Activated CD8-positive, alpha-beta memory T cell treated with anti-CD3 and anti-CD28 coated beads, Interleukin-2, amount 50 U/mL, for 48 hours (primary cell): ENCODE measurements at places on chromosomes 1 and 21.
A peak's percentile ranks its signal among the peaks of the same experiment; 100 is the strongest.

DNA sequence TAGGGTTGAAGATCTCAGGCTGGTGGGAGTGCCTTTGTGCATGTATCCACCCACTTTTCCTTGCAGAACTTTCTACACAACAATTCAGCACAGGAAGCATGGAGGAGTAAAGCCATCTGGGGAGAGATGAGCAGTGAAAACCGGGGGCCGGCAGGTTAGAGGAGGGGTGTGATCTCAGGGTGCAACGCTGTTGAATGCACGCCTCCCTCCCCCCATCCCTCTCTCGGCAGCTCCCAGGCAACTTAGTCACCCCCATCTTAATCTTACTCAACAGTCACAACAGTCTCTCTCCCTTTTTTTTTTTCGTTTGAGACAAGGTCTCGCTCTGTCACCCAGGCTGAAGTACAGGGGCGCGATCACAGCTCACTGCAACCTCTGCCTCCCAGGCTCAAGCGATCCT is 16.6 kb upstream of the ABCG1 start:
- no peak for DNase-seq

GRCh38 chr1:151790940-151791651 is 796 bp upstream of the TDRKH start:
- DNase-seq: peak; percentile 63

GRCh38 chr1:45526135-45526644 is 4.5 kb upstream of the PRDX1 start:
- no peak for DNase-seq

DNA sequence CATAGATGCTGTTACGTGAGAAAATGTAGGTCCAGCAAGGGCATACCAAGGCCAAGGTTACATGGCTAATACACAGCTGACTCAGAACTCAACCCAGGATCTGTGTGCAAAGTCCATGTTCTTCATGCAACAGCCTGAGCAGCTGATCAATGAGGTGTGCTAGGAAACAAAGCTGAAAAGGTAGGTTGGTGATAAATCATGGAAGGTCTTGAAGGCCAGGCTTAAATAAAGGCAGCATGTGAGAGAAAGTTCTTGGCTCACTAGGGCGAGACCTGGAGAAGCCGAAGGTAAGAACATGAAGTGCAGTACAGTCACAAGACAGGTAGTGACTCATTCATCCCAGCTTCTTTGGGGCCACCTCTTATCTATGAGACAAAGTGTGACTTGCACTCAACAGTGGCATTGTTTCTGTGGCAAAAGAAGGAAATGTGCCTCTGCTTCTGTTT is 33.4 kb downstream of the TLR5 start:
- no peak for DNase-seq

DNA sequence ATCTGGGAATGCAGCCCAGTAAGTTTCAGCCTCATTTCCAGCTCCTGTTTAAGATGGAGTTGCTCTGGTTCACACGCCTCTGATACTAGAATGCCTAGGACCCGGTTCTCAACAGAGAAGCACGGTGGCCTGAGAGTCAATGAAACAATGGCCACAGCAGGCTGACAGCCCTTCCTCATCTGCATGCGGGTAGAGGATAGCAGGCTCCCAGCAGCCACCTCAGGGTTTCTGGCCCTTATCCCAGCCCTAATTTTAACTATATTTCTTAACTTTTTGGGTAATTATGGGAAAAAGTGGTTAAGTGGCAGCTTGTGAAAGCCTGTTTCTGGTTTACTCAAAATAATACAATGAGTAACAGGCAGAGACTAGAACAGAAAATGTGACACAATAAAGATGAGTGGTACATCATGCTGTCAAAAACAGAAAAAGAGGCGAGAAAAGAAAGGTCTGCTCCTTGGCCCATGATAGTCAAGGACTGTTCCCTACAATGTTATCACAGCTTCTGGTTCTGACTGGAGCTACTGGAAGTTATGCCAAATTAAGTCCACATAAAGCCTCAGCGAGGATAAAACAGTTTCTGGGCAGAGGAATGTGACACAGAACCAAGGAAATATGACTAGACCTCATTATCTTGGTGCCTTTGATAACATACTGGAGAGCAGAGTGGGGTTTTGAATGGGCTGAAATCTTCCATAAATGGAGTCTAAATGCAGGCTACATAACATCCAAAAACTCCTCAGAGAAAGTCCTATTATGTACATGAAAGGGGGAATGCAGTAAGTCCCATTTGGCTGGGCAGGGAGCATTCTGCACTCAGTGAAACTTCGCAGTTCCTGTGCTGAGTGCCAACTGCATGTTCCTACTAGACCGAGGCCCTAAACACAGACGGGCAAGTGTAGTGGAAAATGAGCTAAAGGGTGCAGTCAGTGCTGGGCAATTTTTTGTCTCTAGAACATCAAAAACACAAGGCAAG is 92.1 kb downstream of the NIBAN1 start:
- no peak for DNase-seq

DNA sequence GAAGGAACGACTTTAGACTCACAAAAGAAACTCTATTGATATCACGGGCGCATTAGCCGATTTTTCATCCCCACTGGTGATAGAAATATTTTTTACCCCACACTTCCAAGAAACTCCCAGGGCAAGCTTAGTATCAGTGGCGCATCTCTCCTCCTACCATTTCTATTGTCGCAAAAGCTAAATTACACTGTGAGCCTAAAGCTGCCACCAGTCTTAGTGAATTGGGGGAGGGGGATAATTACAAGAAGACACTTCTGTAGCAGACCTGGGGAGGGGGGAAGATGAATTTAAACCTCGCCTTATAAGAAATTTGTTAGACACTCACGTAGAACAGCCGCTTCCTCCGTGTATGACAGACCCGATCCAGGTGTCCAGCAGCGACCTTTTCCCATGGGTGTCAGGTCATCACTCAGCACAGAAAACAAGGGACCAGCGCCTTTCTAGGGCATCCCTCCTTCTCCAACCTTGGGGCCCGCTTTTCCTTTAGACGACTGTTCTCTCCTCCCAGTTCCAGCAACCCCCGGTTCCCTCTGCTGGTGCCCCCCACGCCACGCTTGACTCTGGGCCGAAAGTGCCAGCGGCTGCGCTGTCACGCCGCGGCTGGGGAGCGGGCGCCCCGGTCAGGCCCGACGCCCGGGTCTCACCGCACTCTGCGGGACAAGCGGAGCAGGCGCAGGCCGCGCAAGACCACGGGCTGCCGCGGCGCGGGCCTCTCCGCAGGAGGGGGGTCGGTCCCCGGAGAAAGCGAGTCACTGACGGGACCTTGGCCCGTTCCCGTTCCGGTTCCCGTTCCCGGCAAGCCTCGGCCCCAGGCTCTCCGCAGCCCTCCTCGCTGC is 821 bp downstream of the PHC2 start:
- DNase-seq: peak; percentile 57

DNA sequence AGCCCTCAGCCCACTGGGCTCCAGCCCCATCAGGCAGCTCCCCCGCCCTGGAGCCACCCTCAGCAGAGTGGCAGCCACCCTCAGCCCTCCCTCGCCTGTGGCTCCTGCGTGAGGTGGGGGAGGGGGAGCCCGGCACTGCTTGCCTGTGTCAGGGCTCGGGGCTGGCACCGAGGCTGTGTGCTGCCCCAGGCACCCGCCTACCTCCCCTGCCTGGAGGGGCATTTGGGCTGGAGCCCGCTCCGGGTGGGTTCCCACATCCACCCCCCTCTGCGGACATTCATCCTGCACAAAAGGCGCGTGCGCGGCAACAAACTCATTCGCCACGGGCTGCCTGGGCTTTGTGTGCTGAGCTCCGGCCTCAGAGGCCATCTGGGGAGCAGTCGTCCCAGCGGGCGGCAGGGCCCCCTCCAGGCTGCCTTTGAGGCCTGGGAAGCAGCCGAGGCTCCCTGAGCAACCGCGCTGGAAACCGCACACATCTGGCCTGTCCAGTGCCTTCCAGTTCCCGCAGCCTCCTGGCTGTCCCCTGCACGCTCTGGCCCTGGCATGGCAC is 12.6 kb upstream of the TNFRSF14 start:
- DNase-seq: no peak

- no peak for DNase-seq
These were observed 12.9 kb downstream of the PI4KB start for GRCh38 chr1:151314137-151314875.

GRCh38 chr1:18989896-18990295 is 33.4 kb upstream of the IFFO2 start:
- peak; percentile 22 for DNase-seq

DNA sequence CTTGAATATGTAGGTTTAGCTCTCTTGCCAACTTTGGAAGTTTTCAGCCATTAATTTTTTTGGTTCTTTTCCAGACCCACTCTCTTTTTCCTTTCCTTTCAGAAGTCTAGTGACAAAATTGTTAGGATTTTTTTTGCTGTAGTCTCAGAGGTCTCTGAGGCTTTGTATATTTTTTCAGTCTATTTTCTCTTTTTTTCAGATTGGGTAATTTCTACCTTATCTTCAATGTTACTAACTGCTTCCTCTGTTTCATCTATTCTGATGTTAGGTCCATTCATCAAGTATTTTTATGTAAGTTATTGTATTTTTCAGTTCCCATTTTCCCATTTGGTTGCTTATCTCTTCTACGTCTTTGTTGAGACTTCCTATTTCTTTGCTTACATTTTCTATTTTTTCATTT is 15.7 kb downstream of the RGS2 start:
- DNase-seq: no peak

- no peak for DNase-seq
These were observed 1.5 kb upstream of the FCRLA start for GRCh38 chr1:161705537-161705936.

DNA sequence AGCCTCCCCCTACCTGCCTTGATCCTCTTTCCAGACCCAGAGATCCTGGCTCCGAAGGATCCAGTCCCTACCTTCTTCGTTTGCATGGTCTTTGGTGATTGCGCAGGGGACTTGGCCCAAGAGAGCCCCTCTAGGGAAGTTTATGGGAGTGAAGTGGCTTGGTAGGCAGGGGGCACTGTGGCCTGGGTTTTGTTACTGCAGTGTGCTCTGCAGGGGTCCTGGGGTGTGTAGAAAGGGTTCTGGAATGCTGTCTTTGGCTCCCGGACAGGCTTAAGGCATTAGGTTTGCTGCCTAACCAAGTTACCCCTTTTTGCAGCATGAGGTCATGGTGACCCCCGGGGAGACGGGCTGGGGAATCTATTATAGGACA is 3.8 kb downstream of the ATP8B2 start:
- DNase-seq: no peak

DNA sequence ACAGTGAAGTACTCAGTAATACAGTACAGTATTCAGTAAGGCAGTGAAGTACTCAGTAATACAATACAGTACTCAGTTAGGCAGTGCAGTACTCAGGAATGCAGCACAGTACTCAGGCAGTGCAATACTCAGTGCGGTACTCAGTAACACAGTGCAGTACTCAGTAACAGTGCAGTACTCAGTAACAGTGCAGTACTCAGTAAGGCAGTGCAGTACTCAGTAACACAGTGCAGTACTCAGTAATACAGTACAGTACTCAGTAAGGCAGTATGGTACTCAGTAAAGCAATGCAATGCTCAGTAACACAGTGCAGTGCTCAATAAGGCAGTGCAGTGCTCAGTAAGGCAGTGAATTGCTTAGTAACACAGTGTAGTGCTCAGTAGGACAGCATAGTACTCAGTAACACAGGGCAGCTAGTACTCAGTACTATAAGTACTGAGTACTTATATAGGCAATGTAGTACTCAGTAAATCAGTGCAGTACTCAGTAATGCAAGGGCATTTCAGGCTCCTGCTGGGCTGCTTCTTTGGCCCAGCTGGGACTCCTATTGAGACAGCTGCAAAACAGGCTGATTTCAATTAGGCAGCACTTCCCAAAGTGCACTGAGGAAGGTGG is 411.3 kb downstream of the DISC1 start:
- no peak for DNase-seq

DNA sequence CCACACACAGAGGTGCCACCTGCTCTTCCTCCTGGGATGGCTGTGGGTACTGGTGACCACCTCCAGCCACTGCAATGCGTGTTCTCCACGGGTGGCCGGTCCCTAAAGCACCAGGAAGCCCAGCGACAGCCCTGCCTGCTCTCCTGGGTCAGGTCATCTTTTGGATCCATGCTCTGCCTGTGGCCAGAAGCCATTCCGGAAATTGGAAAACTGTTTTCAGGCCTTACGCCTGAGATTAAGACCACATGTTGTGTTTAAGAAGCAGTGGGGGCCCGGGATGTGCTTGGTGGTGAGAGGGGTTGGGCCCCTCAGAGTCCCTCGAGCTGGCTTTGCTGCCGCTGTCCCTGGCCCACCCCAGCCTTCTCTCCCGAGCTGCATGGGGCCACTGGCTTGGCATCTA is 150.8 kb downstream of the PEX14 start:
- no peak for DNase-seq

- no peak for DNase-seq
These were observed 639.7 kb downstream of the LMO4 start for GRCh38 chr1:87968197-87968955.

DNA sequence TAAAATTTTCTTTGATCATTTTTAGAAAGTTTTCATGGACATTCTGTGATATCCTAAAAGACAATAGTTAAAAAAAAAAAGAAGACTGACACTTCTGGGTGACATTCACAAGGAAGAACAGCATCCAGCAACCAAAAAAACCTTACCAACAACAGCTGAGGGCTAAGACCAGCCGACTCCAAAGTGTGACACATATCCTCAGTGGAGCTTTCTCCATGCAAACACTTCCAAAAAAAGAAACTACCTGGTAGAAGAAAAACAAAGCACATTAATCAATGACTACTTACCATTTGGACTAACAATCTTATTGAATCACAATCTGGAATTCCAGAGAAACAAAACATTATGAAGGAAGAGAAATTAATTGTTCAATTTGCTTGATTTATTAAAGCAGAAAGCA is 88.2 kb downstream of the IARS2 start:
- DNase-seq: no peak

DNA sequence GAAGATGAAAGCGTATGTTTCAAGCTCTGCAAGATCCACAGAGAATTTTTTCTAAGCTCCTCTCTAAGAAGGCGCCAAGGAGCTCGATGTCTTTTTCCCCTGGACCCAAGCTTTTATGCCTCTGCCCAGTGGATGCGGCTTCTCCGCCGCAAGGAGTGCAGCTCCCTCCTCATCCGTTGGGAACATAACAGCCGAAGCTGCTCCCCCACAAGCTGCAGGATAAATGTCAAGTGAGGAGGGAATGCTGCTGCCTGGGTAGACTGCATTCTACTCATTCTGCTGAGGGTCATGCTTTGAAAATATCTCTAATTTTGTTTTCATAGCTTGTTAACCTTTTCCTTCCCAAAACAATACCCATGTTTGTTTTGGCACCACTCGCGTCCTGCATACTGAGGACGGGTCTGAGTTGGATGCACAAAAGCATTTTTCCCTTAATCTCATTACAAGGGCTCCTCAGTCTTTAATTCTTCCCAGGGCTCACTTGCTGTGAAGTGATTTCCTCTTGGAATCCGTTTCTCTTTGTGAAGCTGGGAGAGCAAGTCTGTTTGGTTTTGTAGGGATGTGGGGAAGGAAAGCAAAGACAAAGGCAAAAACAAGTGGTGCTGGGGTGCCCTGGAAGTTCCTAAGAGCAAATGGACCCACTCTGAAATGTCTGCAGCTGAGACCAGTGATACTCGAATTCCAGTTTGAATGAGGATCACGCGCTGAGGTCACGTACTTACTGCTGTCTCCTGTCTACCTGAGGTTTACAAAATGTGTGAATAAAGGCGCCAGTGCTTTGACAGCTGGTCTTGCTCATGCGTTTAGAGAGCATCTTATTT is 134.0 kb upstream of the IRF2BP2 start:
- no peak for DNase-seq
